Mucosa of gallbladder (tissue), 1 donor: ENCODE measurements at places on chromosomes 7 and 10.

GRCh38 chr7:41890631-41891274 is 187.9 kb upstream of the INHBA start:
- DNase-seq, result no peak

DNA sequence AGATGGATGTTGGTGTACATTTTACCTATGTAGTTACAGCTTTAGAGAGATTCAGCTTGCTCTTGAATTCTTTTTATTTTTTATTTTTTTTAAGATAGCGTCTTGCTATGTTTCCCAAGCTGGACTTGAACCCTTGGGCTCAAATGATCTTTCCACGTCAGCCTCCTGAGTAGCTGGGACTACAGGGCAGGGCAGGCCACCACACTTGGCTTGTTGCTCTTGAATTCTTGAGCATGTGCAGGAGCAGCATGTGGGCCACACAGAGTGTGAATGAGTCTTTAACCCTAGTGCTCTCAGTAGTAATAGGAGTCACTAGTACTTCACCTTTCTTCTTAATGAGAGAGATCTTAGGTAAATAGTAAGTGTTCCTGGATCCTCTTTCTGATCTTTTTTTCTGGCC is 26.7 kb upstream of the CYCS start:
- DNase-seq, result no peak

DNA sequence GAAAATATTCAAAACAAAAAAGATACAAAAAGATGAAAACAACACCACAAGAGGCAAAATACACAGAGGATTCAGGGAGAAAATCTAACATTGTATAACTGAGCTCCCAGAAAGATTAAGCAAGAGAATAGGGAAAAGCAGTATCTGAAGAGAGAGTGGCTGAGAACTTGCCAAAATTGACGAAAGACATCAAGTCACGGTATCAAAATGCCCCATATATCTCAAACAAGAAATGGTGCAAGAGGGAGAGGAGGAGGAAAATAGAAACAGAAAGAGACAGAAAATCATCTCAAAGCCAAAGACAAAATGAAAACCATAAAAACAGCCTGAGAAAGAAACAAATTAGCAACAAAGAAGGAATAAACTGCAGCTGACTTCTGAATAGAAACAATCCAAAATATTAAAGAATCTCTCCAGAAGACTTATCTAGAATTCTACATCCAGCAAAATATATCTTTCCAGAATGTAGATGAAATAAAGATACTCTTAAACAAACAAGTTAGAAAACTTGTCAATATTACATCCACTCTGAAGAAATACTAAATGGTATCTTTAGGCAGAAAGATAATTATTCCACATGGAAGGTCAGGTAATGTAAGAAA is 5.5 kb downstream of the USP6NL start:
- DNase-seq, result no peak

DNA sequence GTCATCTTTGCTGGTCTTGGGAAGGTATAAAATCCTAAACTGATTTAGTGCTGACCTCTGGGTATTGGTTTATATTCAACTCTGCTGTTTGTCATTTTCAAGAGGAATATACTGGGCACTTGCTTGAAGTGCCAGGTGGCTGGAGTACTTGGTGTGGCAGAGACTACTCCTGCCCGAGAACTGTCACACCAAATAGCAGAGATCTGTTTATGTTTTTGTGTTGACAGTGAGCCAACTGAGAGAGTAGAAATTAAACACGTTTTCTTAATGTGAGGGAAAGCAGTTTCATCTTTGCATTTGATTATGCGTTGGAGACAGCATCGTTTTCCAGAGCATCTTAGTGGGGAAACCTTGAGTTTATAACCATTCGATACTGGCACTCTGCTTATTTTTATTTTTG is 174.4 kb downstream of the CDCA7L start:
- DNase-seq, result no peak

DNA sequence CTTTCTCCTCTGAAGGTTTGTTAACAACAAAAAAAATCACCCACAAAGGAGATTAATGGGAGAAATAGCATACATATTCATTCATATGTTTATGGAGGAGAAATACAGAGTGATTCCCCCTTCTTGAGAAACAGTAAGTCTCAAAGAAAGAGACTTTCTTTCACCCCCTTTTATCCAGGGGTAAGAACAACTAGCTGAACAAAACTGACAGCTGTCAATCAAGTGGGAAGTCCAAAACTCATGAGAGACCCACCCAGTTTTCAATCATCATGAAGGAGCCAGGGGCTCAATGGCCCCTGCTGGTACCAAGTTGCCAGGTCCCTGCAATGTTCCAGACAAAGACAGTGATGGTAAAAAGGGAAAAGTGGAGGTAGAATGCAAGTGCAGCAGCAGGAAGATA is 1.9 kb upstream of the CYP3A43 start:
- no peak for DNase-seq

DNA sequence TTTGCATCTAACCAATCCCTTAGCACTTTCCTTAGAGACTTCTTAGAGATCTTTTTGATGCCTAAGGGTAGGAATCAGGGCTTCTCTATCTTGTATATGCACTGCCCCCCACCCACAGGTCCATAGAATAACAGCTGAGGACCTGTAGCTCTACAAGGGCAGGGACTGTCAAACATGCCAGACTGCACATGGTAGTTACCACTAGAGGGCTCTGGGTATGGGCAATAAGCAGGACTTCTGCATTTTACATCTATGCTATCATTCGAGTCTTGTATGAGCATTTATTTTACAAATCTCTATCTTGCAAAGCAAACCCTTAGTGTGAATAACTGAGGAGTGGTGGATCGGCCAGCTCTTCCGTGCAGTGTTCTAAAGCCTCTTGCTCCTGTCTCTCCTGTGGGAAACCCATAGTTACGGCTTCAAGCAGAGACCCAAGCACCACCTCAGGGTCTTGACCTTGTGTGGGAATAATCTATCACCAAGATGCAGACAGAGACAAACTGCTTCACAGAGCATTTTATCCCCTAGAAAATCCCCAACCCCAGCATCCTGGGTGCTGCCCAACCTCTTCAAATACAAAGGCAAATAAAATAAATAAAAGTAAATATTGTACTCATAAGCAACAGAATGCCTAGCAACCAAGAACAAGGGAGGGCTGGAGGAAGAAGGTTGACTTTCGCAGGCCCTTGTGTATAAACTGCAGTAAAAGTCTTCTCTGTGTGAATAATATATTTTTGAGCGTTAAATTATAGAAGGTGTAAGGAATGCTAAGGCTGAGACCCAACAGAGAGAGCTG is 219.3 kb downstream of the WDR11 start:
- no peak for DNase-seq

- DNase-seq, result no peak
Observed at GRCh38 chr10:13366891-13367290, 18.8 kb upstream of the SEPHS1 start.

DNA sequence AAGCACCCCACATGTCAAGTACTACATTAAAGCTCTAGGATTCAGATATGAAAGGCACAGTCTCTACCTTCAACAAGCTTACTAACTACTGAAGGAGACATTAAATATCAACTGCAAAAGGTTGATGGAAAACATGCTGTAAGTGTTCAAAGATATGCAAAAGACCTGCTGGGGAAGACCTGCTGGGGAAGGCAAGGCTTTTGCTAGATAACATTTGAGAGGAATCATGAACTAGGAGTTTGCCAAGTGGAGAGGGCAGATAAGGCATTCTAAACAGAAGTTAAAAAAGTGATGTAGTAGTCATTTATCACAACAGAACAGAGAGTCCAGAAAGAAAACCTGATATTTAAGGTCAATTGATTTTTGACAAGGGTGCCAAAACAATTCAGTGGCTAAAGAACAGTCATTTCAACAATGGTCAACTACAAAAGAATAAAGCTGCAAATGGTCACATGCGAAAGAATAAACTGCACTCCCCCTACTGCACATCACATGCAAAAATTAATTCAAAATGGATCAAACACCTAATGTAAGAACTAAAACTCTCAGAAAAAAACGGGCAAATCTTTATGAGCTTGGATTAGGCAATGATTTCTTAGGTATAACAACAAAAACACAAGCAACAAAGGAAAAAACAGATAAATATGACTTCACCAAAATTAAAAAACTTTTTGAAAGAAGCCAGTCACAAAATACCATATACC is 23.0 kb upstream of the MSS51 start:
- no peak for DNase-seq
